ENCODE measurements at places on chromosomes 5 and 9.

DNA sequence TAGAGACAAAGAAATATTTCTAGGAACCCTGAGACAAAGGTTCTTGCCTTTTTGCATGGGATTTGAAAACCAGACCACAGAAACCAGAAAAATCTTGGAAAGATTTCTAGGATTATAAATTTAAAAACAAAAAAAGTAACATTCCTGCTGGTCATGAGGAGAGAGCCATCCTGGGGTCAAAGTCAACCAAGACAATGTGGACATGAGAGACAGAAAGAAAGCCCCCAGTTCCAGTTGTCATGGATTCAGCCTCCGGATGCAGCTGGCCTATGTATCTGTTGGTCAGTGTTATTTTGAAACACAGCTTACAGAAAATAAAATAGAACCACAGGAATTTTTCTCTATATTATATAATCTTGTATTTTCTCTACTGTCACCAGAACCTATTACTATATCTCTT, 24.4 kb upstream of the RGMB start:
- no peak for DNase-seq

DNA sequence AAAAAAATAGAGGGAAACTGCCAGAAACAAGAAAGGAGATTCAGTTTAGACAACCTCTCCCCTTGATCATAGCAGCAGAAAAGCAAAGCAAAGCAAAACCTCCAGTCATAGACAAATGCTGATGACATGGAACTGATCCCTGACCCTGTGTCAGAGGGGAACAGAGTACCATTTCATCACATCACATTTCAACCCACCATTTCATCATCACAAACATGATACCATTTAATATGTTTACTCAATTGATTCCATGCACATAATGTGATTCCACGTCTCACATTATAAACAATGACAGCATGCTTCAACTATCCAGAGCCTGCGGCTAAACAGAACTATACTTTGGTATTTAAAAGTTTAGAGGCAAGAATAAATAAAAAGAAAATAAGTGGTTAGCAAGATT, 28.7 kb upstream of the ACOT12 start:
- no peak for DNase-seq

DNA sequence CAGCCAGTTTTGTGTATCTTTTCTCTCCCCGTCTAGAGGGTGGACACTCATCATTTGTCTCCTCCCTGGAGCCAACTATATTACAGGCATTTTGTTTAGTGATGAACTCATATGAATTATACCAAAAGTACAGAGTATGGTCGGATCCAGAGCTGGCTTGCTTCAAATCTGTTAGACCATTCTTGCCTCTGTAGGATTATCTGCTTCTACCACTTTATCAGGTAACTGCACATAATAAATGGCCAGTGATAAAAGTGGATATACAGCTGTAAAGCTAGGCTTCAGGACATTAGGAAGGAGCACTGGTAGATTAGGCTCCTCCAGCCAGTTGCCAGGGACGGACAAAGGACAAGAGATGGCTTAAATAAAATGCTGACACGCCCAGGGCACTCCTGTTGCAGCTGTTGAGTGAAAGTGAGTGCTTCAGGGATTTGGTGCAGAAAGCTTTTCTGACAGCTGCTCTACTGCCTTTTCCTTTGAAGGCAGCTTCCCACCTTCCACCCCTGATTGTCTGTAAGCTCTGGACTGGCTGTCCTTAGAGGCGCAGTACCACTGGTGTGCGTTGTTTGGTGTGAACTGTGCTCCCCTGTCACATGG, 259.2 kb downstream of the PDZD2 start:
- DNase-seq: no peak

DNA sequence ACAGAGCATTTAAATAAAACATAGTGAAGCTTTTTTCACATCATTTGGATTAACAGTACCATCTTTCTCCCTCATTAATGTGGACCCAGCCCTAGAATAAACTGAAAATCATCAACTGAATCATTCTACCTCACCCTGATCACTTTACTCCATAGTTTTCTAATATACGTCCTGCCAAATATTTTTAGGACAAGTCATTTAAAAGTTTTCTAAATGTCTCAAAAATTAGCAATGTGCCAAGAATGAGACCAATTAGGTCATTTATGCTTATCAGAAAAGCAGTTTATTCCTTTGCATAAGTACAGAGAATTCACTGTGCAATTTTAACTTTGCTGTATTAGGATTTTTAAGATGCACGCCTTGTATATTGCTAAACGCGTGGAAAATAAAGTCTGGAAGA, 284.4 kb downstream of the PIK3R1 start:
- no peak for DNase-seq

GRCh38 chr5:75044406-75044805, 8.0 kb downstream of the GCNT4 start:
- no peak for DNase-seq

DNA sequence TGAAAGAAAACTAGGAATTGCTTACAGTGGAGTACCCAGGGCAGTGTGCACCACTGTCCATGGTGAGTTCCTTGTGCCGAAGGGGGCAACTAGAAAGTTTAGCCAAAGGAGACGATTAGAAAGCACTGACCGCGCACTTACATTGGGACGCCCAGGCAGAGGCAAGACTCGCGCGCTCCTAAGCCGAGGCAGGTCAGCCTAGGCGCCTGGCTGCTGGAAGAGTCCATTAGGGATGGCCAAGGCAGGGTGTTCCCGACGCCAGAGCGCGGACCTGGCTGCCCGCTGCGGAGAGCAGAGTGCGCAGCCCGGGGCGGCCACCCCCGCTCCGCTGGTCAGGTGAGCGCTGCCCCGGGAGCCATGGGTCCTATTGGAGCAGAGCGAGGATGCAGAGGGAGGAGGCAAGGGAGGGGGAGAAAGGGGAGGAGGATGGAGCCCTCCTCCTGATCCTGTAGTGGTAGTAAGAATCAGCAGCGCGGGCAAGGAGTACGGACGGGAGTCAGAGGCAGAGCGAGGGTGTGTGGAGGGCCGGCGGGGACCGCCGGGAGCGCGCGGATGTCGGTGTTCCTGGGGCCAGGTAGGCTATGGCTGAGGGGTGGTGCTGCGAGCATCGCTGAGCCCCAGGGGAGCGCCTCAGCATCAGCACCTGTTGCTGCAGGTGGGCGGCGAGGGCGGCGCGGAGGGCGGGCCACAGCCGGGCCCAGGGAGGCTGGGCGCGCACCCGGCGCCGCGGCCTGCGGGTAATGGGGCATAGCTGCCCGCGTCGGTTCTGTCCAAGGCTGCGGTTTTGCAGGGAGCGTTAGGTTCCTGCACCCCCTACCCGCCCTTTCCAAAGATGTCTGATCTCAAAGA, at the start of gene ADGRV1:
Gene ADGRV1, plus strand, starts transcription at position 454 of the 849 bp plus-strand sequence. Its CDS starts 99 bp downstream, at position 553.
- DNase-seq: peak; percentile 94

GRCh38 chr9:108761655-108762347, 94.0 kb downstream of the ACTL7B start:
- peak; percentile 67 for DNase-seq

DNA sequence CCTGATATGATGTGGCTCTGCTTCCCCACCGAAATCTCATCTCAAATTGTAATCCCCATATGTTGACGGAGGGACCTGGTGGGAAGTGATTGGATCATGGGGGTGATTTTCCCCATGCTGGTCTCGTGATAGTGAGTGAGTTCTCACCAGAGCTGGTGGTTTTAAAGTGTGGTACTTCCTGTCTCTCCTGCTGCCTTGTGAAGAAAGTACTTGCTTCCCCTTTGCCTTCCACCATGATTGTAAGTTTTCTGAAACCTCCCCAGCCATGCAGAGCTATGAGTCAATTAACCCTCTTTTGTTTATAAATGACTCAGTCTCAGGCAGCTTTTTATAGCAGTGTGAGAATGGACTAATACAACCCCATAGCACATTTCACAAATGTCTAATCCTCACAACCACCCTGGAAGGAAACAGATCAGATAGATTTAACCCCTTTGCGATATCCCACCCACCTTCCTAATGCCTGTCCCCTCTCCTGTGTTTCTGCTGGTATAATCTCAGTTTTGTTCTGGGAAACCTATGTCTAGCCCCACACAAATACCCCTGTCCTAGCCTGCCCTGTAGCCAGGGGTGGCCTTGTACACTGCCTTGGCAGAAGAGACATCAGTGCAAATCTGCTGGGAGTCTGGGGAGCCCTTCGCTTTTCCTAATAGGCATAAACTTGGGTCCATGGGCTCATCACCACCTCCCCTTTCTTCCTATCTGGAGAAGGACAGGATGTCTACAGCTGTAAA, 157.0 kb upstream of the RAI14 start:
- no peak for DNase-seq

DNA sequence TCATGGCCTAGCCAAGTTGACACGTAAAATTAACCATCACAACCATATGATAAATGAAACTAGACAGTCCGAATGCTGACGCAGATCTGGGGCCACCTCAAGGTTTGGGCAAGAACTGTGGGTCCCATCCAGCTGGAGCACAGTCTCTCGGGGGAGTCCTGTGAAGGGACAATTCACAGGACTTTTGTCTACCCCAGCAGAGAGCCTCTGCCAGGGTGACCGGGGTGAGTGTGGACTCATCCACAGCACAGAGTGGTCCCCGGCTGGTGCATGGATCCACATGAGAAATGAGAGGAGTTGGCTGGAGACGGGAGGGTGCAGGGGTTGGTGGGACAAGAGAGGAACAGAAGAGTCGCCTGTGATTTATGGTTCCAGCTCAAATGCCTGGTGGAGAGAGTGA, 17.7 kb upstream of the MED10 start:
- DNase-seq: no peak

DNA sequence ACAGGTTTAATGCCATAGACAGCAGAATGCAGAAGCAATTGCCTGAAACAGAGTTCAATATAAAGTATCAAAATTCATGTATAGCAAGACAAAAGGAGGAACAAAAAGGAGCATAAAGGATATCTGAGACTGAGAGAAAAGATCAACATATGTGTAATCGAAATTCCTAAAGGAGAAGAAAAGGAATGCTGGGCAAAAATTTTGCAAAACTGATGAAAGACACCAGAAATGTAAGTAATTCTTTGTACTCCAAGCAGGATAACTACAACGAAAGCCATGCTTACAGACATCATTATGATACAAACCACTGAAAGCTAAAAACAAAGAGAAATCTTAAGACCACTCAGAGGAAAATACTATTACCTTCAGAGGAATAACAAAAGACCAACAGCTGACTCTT, 72.8 kb upstream of the MTAP start:
- DNase-seq: no peak

DNA sequence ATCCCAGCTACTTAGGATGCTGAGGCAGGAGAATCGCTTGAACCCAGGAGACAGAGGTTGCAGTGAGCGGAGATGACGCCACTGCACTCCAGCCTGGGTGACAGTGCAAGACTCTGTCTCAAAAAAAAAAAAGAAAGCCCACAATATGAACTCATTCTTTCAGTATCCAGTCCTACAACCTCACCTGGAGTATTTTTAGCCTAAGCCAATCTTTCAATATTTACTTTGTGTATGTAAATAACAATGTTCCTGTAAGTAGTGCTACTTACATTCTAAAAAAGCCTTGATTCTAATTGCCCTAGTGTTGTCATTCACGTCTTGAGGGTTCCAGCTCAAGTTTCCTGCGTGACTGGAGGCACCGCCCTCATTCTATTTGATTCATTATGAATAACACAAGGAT, 62.0 kb downstream of the BHMT start:
- no peak for DNase-seq

GRCh38 chr9:131310833-131311554, 21.5 kb downstream of the PLPP7 start:
- no peak for DNase-seq

All from endothelial cell (in vitro differentiated cells).